Omental fat pad (tissue), 4 donors: ENCODE measurements at places on chromosomes 1 and 21. TPM values are rescaled to one million over a fixed set of nuclear protein-coding genes. Genes with fewer than 3 reads are reported as not detected.

GRCh38 chr1:62823556-62823955, 39.6 kb downstream of the ATG4C start:
- no peak for DNase-seq

The SPRR2E gene
- not detected for total RNA-seq

GRCh38 chr1:55555956-55556725, 341.0 kb upstream of the USP24 start:
- no peak for DNase-seq

DNA sequence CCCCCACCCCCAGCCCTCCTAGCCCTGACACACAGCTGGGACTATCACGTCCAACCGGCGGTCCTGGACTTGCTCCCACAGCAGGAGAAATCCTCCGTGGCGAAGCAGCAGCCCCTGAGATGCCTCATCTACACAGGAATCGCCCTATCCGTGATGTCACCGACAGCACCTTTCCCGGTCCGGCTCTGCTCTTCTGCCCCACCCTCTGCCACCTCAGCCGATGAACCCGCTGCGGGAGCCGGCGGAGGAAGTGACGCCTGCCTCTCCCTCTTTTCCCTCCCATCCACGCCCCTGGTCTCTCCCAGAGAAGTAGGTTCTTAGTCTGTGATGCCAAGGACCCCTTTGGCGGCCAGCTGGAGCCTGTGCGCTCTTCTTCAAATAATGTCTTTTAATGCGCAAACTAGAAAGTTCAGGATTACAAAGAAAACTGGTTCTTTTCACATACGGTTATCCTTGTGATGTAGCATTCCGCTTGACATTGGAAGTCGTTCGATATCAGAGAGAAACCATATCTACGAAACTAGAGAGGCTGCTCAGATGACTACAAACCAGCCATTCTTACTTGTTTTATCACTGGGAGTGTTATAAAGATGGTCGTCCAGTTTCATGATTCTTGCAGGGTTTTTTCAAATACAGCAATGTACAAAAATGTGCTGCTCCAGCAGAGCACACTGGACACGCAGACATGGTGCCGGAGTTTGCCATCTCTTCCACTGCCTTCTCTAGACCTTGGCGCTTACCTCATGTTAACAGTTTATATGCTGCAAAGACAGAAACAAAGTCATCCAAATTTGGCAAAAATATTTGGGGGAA, 120.3 kb downstream of the PPIAL4G start:
- DNase-seq = no peak

The ANGPTL3 gene
- not detected for total RNA-seq

The MSH4 gene
- not detected for total RNA-seq

The SLC25A34 gene
- 2.5 TPM for total RNA-seq

DNA sequence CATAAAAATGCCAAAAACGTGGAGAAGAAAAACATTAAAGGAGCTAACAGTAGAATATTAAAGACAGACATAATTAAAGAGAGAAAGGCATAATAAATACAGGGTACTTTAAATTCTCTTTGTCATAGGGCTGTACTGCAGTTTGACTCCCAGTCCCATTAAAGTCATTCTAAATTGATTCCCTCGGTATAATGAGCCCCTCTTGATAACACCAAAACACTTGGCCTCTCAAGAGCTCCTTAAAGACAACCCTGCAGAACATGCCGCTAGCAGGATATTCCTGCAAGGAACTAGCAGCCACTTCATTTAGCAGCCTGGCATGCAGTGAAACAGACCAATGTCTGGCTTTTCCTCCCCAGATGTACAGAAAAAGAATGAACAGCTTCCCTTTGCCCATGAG, 273.8 kb upstream of the ESRRG start:
- DNase-seq = no peak

DNA sequence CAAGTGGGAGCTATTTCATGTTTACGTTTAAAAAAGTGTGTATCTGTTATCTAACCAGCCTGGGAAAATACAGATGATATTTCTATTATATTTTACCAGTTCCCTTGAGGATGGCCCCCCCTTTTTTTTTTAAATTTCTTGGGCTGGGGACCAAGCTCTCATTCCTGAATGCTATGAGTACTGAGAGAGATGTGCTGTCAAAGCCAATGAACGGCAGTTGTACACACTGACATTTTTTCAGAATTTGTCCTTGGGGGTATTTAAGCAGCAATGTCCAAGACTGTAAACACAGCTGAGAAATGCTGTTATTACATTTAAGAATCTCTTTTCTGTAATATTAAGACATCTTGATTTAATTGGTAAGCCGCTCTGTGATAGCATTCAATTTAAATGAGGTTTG, 177.9 kb downstream of the ST6GALNAC3 start:
- no peak for DNase-seq
